ENCODE measurements at places on chromosomes 16 and 17. TPM values are rescaled to one million over a fixed set of nuclear protein-coding genes. Genes with fewer than 3 reads are reported as not detected.

DNA sequence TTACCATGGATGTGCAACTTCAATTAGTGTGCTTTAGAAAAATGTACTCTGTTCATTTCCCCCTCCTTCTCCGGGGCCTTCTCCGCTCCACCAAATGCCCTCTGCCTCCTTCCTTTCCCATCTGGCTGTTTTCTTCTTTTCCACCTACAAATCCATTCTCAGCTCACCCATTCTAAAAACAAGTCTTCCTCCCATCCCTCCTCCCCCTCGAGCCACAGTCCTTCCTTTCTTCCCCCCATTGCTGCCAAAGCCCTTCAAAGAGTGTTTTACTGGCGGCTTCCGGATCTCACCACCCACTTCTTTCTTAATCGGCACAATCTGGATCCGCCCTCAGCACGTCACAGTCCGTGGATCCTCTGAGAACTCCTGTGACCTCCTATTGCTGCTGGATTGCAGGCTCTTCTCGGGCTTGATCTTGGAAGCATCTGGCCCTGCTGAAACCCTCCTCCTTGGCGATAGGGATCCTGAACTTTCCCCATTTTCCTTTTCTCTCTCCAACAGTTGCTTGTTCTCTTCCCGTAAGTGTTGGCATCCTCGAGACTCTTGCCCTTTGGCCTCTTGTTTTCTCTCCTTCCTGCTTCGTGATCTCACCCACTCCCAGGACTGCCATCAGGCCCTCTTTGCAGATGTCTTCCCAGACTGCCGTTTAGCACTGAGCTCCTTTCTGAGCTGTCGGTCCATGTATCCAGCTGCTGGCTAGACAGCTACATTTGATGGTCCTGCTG lies 36.0 kb upstream of the FBXO47 start:
- peak; percentile 19 for DNase-seq

- DNase-seq = no peak
These were observed at the start of gene PPP1R9B for GRCh38 chr17:50150354-50151040. PPP1R9B (minus strand) TSS chr17:50150677; CDS start chr17:50150513, 164 bp downstream.

DNA sequence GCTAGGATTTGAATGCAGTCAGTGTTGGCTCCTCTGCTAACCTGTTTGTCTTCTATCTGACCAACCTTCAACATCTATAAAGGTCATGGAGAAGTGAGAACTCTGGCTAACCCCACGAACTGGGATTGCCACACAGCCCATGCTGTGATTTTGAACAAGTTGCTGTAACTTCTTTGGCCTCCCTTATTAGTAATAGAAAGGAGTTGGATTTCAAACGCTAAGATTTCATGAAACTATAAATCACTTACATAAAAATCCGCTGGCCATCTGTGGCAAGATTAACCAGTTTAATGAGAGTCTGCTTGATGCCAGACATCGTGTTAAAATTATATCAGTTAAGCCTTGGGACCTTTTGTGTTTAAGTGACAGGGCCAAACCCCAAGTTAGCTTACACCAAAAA lies 53.4 kb downstream of the HSD17B2 start:
- DNase-seq = no peak

DNA sequence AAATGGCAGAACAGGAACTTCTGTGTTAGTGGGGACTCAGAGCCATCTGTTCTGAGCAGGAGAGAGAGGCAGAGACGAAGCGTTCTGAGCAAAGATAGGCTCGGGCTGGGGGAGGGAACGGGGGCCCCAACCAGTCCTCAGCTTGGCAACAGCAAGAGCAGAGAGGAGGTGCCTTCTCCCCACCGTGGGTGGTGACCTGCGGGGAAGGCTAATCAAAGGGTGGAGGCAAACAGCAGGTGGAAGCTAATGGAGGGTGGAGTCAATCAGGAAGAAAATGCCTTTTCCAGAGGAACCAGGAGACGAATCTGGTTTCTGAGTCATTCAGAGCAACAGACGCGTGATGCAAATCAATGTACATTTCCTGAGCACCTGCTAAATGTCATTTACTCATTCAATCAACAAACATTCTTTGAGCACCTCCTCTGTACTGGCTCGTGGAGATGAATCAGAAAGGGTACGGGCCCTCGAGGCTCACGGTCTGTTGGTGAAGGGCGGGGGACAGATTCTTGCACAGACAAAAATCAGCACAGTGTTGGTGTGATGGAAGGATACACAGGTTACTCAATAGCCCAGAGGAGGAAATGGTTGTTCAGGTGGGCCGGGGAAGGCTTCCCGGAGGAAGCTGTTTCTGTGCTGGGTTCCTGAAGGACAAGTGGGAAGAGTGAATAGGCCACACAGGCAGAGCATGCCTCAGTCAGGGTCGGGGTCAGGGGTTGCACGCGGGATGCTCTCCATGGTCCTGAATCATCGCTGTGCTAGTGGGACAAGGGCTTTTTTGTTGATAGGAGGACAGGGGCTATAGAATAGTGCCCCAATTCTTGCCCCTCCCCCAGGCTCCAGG lies 5.7 kb upstream of the SPNS2 start:
- peak; percentile 76 for DNase-seq

- DNase-seq = peak; percentile 57
These were observed 155.9 kb downstream of the NTN1 start for GRCh38 chr17:9177212-9177611.

HLF gene
- total RNA-seq = 21.3 TPM

DNA sequence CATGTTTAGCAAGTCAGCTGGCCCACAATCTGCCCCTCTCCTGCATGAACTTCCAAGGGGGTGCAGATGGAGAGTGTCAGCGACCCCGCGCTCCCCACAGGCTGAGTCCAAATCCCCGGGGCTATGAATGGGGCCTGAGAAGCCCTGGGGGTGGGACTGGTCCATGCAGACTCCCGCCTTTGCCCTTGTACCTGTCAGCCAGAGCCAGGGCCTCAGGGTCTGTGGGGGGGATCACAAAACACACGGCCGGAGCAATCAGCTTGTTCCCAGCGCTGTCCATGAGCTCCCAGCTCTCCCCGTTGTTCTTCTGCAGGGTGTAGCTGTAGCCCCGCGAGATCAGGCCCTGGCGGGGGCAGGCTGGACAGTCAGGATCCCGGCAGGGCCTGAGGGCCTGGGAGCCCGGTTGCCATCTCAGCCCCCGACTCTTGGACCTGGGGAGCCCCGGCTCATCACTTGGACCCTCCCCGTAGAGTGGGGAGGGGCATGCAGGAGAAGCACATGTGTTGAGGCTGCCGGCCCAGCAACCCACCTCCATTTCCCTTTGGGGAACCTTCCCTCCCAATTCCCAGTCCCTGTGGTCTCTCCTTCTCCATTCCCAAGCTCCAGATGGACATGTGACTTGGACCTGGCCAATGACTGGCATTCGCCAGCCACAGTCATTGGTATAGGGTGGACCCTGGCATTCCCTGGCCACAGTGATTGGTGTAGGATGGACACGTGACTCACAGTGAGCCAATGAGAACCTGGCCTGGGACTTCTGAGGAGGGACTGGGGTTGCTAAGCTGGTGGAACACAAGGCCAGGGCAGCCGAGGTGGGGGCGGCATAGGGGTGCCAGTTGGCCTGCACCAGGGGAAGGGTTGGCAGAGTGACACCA lies 42.4 kb downstream of the PPL start:
- no peak for DNase-seq

GRCh38 chr16:48574766-48575165 lies 35.2 kb downstream of the N4BP1 start:
- DNase-seq = no peak

- peak; percentile 64 for DNase-seq
These were observed 114.3 kb downstream of the MSI2 start for GRCh38 chr17:57370619-57371018.

CCL7 gene
- total RNA-seq = 1.0 TPM

DNA sequence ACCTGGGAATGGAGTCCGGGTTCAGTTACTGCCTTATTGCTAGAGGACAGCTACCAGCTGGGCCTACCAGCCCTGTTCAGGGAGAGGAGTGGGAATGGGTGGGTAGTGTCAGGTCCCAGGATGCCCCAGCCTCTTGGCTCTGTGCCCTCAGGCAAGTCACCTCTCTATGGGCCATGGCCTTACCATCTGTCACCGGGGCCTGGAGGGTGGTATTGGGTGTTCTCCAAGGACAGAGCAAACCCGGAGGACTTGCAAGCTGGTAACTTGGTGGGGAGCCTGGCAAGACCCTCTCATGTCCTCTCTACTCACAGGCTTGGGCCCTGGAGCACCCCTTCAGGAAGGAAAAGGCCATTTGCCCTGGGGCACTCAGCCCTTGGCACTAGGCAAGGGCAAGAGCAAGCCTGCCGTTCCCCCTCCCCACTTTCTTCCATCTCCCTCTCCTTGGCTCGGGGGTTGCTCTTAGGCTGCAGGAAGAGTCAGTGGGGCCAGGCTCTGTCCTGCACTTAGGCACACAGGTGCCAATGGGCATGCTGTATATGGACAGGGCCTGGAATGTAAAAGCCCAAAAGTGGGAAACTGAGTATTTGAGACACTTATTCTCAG lies 170.0 kb upstream of the ZNF267 start:
- DNase-seq = no peak
